Fibroblast of skin of abdomen (primary cell): ENCODE measurements at places on chromosomes 2 and 18.
A peak's percentile ranks its signal among the peaks of the same experiment; 100 is the strongest.

DNA sequence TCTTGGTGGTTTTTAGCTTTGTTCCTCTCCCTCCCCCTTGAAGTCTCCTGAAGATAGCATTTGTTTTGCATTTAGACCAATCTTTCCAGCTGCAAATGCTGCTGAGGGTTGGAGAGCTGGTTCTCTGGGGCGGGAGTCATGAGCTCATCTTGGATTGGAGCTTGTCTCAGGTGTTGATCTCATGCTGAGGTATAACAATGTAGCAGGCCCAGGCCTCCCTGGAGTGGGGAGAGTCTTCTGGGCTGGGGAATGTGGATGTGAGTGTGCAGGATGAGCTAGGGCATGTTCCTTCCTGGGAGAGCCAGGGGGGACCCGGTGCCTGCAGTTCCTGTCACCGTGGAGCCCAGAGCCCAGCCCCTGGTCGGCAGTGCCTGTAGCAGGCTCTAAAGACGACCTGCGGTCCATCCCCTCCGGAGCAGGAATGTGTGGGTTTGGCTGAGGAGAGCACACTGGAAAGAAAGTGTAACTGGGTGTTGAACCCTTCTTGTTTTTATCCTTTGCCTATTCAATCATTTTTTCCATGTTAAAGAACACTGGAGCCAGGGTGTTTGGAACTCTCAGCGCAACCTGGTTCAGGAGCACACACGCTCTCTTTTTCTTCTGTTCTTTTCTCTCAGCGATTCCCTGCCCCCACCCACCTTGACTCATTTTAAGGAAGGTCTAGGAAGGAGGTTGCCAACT lies 2.7 kb downstream of the ZNF532 start:
- peak; percentile 42 for DNase-seq

DNA sequence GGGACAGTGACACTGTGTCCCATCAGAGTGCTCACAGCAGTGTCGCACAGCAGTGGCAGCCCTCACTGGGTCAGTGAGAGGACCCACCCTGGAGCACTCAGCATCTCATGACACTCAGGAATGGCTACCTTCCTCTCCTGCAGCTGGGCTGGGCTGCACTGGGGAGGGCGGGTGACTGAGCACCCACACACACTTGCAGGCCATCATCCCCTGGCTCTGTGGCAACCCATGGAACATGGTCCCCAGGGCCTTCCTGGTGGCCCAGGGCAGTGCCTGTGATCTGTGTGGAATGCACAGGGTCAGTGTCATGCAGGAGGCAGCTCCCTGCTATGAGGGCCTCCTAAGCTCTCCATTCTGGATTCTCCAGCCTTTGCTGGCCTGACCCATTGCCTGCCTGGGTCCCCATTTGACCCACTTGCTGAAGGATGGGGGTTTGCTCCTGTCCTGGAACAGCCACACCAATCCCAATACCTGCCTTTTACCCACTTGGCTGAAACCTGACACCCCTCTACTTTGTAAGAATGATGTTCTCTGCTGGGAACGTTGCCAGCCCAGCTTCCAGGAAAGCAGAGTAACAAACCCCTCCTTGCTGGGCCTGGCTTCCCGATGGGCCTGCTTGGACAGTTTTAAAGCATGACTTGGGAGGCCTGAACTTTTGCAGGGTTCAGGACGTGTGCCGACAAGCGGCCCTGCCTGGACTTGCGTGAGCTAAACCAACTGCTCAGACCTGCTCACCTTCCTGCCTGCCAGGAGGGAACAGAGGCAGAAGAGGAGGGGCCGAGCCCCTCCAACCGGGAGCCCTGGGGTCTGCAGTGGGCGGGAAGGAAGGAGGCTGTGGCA lies 13.7 kb downstream of the HS6ST1 start:
- DNase-seq, result peak; percentile 94

DNA sequence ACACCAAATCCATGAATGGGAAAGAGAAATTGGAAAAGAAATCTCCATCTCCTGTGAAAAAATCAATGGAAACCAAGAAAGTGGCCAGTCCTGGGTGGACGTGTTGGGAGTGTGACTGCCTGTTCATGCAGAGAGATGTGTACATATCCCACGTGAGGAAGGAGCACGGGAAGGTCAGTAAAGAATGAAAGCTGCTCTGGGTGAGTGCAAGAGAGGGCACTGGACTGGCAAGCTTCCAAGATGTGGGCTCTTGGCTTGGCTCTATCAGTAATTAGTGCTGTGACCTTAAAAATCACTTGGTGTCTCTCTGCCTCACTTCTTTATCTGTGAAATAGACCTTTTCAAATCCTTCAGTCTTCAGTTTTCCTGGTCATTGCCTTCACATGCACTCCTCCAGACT lies 89.0 kb downstream of the ZNF532 start:
- no peak for DNase-seq

GRCh38 chr18:58640428-58640805 lies 11.5 kb upstream of the ALPK2 start:
- no peak for DNase-seq

GRCh38 chr2:235529621-235530020 lies 35.8 kb downstream of the AGAP1 start:
- no peak for DNase-seq

DNA sequence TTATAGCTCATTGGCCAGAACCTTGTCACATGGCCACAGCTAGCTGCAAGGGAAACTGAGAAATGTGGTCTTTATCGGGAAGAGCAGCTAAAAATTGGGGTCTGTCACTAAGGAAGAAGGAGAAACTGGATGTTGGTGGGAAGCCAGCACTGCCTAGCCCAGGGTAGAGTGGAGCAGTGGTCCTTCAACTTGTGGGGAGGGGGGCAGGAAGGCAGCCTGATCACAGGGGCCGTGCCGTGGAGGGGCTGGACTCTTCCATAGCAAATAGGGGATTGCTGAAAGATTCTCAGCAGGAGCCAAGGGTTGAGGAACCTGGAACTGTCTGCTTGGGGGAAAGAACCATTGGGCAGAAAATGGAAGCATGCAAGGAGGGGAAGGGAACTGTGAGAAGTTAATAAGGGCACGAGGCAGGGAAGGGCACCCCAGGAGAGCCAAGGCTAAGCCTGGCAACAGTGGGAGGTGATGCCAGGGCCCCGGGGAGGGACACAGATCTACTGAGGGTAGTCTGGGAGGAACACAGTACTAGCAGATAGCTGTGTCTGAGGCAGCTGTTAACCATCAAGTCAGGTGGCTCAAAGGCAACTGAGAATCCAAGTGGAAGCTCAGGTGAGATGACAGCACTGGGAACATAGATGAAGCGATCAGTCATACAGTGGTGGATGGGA lies 5.9 kb upstream of the NEURL3 start:
- no peak for DNase-seq
